ENCODE measurements at places on chromosomes 1 and 21. TPM values are rescaled to one million over a fixed set of nuclear protein-coding genes. Genes with fewer than 3 reads are reported as not detected.

A3GALT2 gene
- total RNA-seq: not detected

DNA sequence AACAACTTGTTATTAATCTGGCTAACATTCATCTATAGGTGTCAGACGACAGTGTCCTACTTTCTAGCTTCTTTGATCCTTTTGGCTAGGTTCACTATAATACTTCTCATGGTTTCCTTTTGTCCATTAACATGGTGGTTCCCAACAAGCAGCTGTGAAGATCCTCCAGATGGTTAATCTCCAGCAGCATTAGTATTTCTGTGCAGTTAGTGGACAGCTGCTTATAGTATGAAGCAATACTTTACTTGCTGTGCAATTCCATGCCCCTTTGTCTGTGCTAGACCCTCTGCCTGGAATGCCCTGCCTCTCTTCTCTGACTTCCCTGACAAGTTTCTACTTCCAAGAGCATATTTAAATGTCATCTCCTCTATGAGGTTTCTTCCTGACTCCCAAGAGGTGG is 41.7 kb upstream of the ARHGAP29 start:
- DNase-seq: no peak

DNA sequence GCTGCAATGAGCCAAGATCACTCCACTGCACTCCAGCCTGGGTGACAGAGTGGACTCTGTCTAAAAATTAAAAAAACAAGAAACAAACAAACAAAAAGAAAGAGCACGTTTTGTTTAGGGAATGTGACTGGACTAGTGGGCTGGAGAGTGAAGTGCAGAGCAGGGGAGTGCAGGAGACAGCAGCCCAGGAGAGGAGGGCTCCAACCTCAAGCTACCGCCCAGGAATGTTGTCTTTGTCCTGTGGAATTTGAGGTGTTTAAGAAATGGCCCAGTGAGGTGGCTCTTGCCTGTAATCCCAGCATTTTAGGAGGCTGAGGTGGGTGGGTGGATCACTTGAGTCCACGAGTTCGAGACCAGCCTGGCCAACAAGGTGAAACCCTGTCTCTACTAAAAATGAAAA is 42.4 kb upstream of the MTF2 start:
- no peak for DNase-seq

DNA sequence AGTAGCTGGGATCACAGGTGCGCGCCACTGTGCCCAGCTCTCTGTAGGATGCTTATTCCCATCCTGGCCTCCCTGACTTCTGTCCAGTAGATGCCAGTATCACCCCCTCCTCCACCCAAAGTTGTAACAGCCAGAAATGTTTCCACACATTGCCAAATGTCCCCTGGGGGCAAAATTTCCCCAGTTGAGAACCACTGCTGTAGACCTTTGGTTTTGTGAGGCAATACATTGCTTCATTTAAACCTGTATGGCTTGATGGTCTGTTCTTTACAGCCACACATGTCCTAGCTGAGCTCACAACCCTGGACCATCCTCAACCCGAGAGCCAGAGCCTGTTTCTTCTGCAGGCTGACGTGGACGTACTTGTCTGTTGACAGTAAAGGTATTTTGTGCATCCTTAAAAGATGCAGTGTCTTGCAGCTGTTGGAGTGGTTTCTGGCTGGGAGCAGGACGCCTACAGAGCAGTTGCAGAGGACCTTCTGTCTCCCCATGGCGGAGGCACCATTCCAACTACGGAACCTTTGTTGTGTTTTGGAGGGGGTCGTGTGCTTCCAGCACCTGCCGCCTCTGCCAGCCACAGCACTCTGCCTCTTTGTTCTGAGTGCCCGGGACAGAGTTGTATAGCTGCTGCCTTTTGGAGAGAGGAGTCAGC is 26.6 kb downstream of the DOP1B start:
- no peak for DNase-seq

Measured in esophagus squamous epithelium (tissue), 5 donors.